ENCODE measurements at places on chromosomes 6 and 20. TPM values are rescaled to one million over a fixed set of nuclear protein-coding genes. Genes with fewer than 3 reads are reported as not detected.

The IMPG1 gene
- total RNA-seq = not detected

The CRISP1 gene
- total RNA-seq = not detected

The BPIFA1 gene
- not detected for total RNA-seq

The CST5 gene
- not detected for total RNA-seq

The EHMT2 gene
- 33.2 TPM for total RNA-seq

The GLP1R gene
- total RNA-seq = not detected

The NELFCD gene
- total RNA-seq = 36.3 TPM

DNA sequence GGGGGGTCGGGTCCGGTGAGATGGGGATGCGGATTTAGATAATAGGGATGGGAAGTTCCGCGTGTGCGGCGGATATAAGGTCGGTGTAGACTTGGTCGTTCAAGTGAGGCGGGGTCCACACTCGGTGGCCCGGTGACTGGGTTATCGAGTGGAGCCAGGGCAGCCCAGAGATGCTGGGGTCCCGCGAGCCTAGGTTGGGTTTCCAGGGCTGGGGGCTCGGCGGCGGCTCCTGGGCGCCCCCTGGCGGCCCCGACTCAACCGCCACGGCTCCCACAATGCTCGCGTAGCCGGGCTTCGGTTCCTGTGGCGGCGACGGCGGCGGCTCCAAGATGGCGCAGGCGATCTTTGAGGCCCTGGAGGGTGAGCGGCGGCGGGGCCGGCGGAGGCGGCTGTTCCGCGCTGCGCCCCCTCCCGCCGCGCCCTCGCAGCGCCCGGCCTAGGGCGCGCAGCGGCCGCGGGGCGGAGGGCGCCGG, at the start of gene ZNF341:
Gene ZNF341, plus strand, starts transcription at position 304 of the 473 bp plus-strand sequence. Its CDS starts 26 bp downstream, at position 330.
- no peaks in the 10 kb centered on the region for H3K36me3 ChIP-seq
- peak; percentile 93 for DNase-seq
- peak within 1 kb of the TSS; percentile 76 for H3K4me3 ChIP-seq
- no peaks in the 10 kb centered on the region for H3K27me3 ChIP-seq
- H3K27ac ChIP-seq = peak within 1 kb of the TSS; percentile 91

- H3K27me3 ChIP-seq = no peaks in the 10 kb centered on the region
- no peak for DNase-seq
- no peak overlapping the region for H3K4me3 ChIP-seq
- H3K36me3 ChIP-seq = no peaks in the 10 kb centered on the region
Observed at GRCh38 chr6:95614094-95614493, 36.8 kb downstream of the MANEA start.

DNA sequence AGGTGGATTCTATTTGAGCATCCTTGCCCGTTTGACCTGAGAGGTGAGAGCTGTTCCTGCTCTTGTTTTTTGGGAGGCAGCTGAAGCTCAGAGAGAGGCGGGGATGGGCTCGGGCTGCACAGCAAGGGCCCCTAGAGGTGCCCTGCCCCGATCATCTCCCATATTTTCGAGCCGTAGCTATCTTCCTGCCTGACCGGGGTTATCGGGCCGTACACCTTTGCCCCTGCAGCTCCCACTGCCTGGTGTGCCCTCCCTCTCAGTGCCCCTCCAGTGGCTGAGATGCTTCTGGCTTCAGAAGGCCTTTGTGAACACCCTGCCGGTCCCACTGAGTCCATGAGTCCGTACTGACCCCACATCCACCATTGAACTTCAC, 6.7 kb downstream of the SRC start:
- no peaks in the 10 kb centered on the region for H3K27me3 ChIP-seq
- peaks cover 81% of the 10 kb centered on the region for H3K4me1 ChIP-seq
- DNase-seq = peak; percentile 26
- H3K36me3 ChIP-seq = no peaks in the 10 kb centered on the region
- H3K4me3 ChIP-seq = no peak overlapping the region

- no peaks in the 10 kb centered on the region for H3K27me3 ChIP-seq
- H3K27ac ChIP-seq = no peak overlapping the region
- H3K4me1 ChIP-seq = no peaks in the 10 kb centered on the region
- no peak overlapping the region for H3K4me3 ChIP-seq
Observed at GRCh38 chr6:25748049-25748448, 6.5 kb upstream of the SLC17A4 start.

GRCh38 chr20:8242827-8243724, 111.0 kb downstream of the PLCB1 start:
- H3K36me3 ChIP-seq = no peaks in the 10 kb centered on the region
- H3K4me1 ChIP-seq = peaks cover 33% of the 10 kb centered on the region
- no peak for DNase-seq
- H3K27me3 ChIP-seq = no peaks in the 10 kb centered on the region

- no peaks in the 10 kb centered on the region for H3K36me3 ChIP-seq
- DNase-seq = no peak
- no peaks in the 10 kb centered on the region for H3K4me1 ChIP-seq
- H3K27me3 ChIP-seq = no peaks in the 10 kb centered on the region
- no peak overlapping the region for H3K27ac ChIP-seq
Observed at GRCh38 chr6:10972196-10972595, 71.9 kb downstream of the ELOVL2 start.

DNA sequence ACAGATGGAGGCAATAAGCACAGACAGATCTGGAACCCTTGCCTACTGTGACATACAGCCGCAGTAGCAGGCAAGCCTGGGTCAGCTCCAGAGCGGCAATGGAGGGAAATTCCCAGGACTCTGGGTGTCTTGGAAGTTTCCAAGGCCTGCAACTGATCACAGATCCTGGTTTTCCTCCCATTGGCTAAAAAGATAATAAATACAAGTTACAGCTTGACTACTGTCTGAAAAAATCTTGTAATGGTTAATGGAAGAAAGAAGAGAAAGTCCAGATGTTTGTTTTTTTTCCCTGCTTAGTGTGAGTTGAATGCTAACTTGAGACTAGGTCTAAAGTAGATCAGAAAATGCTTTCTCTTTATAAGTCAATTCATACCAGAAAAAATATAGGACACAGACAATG, 307.6 kb downstream of the ALDH8A1 start:
- H3K27ac ChIP-seq = no peak overlapping the region
- no peaks in the 10 kb centered on the region for H3K27me3 ChIP-seq
- no peak for DNase-seq
- H3K4me3 ChIP-seq = no peak overlapping the region
- H3K4me1 ChIP-seq = peaks cover 10% of the 10 kb centered on the region

DNA sequence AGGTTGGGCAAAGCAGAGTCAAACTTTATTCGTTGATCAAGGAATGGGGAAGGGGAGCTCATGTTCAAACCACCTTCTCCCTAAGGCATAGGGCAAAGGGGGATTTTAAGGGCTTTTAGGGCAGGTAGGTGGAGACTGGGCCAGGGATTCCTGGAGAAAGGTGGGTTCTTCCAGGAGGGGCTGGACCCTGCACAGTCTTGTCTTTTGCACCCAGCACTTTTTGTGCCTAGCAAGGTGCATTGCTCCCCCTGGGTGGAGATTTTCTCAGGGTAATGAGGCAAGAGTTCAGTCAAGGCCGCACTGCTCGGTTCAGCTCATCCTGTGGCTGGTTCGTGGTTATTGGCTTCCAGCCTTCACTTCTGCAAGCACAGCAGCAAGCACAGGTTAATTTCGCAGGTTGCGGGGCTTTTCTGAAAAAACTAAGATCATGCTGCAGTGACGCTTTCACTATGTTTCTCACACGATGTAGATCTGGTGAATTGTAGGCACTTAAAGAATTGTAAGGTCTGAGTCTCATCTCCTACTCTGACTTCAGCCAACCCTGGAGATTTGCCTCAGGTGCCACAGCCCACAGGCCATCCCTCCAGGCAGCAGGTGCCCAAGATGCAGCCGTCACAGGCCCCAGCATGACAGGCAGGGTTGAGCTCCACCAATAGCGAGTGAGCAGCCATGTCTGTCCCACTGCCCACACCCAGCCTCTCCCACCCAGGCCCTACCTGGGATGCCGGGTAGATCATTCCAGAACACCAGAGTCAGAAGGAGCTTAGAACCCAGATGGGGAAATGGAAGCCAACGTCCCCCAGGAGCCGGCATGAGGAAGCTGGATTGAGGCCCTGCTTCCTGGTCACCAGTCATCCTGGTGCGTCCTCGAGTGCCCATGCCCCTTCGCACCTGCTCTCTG, 37.1 kb downstream of the SUN5 start:
- no peaks in the 10 kb centered on the region for H3K4me1 ChIP-seq
- no peak overlapping the region for H3K4me3 ChIP-seq
- no peaks in the 10 kb centered on the region for H3K27me3 ChIP-seq
- no peak overlapping the region for H3K27ac ChIP-seq

GRCh38 chr6:34143196-34143883, 2.5 kb downstream of the GRM4 start:
- no peak for DNase-seq
- H3K4me3 ChIP-seq = peak overlapping the region; percentile 42
- H3K4me1 ChIP-seq = peaks cover 37% of the 10 kb centered on the region
- H3K27me3 ChIP-seq = peaks cover 79% of the 10 kb centered on the region

GRCh38 chr6:89777455-89777854, 42.1 kb downstream of the MDN1 start:
- no peaks in the 10 kb centered on the region for H3K4me1 ChIP-seq
- peaks cover 33% of the 10 kb centered on the region for H3K36me3 ChIP-seq
- H3K4me3 ChIP-seq = no peak overlapping the region
- DNase-seq = no peak
- no peak overlapping the region for H3K27ac ChIP-seq
- H3K27me3 ChIP-seq = no peaks in the 10 kb centered on the region

GRCh38 chr6:51616243-51616642, 471.2 kb downstream of the PKHD1 start:
- H3K27ac ChIP-seq = no peak overlapping the region
- H3K4me3 ChIP-seq = no peak overlapping the region
- H3K4me1 ChIP-seq = no peaks in the 10 kb centered on the region
- no peaks in the 10 kb centered on the region for H3K36me3 ChIP-seq
- no peak for DNase-seq

DNA sequence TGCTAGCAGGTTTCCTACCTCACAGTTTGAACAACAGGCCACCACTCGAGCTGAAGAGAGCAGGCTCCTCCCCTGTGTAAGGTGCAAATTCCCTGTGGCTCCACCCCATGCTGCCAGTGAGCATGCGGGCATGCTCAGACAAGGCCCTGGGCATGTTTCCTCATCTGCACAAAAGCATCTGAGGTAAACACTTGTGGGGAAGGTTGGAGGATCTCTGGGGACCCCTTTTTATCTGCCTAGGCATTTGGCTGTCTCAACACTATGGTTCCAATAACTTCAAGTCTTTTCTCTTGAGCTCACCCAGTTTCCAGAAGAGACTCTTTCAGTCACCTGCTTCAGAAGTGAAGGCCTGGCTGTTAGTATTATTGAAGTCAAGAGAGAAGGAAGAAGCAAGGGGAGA, 9.4 kb downstream of the C6orf58 start:
- no peaks in the 10 kb centered on the region for H3K27me3 ChIP-seq
- DNase-seq = no peak
- no peaks in the 10 kb centered on the region for H3K36me3 ChIP-seq
- H3K4me1 ChIP-seq = no peaks in the 10 kb centered on the region
- H3K4me3 ChIP-seq = no peak overlapping the region

DNA sequence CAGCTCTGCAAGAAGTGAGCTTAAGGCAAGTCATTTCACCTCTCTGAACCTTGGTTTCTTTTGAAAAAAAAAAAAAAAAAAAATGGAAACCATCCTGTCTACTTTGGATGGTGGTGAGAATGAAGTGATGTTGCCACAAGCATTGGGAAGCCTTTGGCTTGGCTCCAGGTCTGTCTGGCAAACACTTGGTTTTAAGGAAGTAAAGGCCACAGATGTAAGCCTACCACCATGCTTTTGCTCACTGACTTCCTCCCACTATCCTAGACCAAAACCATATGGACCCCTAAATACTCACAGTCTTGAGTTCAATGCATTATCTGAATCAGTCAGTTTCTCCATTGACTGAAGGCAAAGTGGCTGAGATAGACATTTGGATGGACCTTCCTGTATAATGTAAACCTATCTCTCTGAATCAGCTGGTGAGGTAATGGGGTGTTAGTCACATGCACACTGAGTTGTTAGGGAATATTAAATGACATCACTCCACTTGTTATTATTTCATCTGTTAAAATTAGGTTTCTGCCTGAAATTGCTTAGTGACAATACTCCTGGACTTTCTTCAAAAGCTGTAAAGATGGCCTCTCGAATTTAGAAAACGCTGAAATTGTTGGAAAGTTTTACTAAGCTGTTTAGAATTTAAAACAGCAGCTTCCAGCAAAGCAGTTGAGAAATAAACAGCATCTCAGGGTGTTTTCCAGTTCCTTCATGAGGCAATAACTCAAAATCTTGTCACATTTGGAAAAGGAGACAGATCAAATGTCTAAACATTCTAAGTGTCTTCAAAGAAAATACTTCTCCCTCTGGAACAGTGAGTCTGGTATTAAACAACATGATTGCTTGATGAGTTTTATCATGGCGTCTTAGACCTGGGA, 833.5 kb downstream of the DHX35 start:
- H3K36me3 ChIP-seq = no peaks in the 10 kb centered on the region
- peaks cover 24% of the 10 kb centered on the region for H3K4me1 ChIP-seq
- H3K4me3 ChIP-seq = no peak overlapping the region
- no peaks in the 10 kb centered on the region for H3K27me3 ChIP-seq

GRCh38 chr20:49174183-49174582, 14.0 kb downstream of the STAU1 start:
- no peak overlapping the region for H3K27ac ChIP-seq
- no peak for DNase-seq
- H3K36me3 ChIP-seq = no peaks in the 10 kb centered on the region
- peaks cover 30% of the 10 kb centered on the region for H3K4me1 ChIP-seq

GRCh38 chr6:36139991-36140710, 9.8 kb downstream of the MAPK13 start:
- no peak overlapping the region for H3K4me3 ChIP-seq
- no peaks in the 10 kb centered on the region for H3K27me3 ChIP-seq
- no peaks in the 10 kb centered on the region for H3K4me1 ChIP-seq

DNA sequence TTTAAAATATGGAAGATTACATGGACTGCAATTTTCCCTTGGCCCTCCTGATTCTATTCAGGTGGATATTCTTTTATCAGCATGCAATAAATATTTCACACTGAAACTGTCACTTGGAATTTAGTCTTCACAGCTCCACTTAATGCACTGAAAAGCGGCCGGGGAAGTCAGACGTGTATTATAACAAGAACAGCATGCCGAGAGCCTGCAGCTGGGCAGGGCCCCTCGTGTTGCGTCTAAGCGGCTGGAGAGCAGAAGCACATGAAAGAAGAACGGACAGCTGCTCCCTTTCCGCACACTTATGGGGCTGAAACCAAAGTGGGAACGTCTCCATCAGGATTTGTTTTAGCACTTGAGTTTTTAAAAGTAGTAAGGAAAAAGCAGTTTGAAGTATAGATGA, 57.2 kb downstream of the LYRM4 start:
- no peak overlapping the region for H3K4me3 ChIP-seq
- H3K27me3 ChIP-seq = no peaks in the 10 kb centered on the region
- H3K4me1 ChIP-seq = peaks cover 66% of the 10 kb centered on the region

- H3K27me3 ChIP-seq = no peaks in the 10 kb centered on the region
- no peak overlapping the region for H3K4me3 ChIP-seq
- peak; percentile 41 for DNase-seq
- H3K4me1 ChIP-seq = no peaks in the 10 kb centered on the region
- no peak overlapping the region for H3K27ac ChIP-seq
Observed at GRCh38 chr6:43736844-43737243, 33.2 kb upstream of the VEGFA start.

DNA sequence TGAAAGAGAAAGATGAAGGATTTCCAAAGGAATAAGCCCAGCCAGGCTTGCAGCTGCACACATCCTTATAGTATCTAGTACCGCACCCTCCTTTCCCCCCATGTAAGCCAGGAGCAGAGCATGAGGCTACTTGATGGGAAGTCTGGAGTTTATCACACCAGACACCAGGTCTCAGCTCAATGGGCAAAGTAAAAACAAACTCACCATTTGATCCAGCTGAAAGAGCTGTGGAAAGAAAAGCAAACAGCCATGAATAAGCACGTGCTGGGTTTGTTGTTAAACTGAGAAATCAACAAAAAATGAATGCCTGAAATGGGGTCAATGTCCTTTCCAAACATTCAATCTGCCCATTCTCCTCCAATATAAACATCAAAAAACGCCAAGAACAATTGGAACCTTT, 50.6 kb upstream of the MAP7 start:
- H3K4me3 ChIP-seq = no peak overlapping the region
- no peaks in the 10 kb centered on the region for H3K36me3 ChIP-seq
- H3K4me1 ChIP-seq = peaks cover 32% of the 10 kb centered on the region
- no peaks in the 10 kb centered on the region for H3K27me3 ChIP-seq
- no peak overlapping the region for H3K27ac ChIP-seq

Measured in sigmoid colon (tissue), 7 donors.